ENCODE measurements at places on chromosomes 1 and 21. TPM values are rescaled to one million over a fixed set of nuclear protein-coding genes. Genes with fewer than 3 reads are reported as not detected.

ODF2L gene
- total RNA-seq: 21.1 TPM

ETV3L gene
- total RNA-seq: not detected

CNKSR1 gene
- 9.7 TPM for total RNA-seq

MYOG gene
- 0.18 TPM for total RNA-seq

UBL4B gene
- not detected for total RNA-seq

PODN gene
- 6.5 TPM for total RNA-seq

LRRC38 gene
- total RNA-seq: not detected

GRCh38 chr1:103525114-103525606 is 339 bp upstream of the RNPC3 start:
- no peaks in the 10 kb centered on the region for H3K36me3 ChIP-seq
- H3K4me1 ChIP-seq: peaks cover 11% of the 10 kb centered on the region
- H3K27me3 ChIP-seq: no peaks in the 10 kb centered on the region
- peak overlapping the region; percentile 31 for H3K27ac ChIP-seq

DNA sequence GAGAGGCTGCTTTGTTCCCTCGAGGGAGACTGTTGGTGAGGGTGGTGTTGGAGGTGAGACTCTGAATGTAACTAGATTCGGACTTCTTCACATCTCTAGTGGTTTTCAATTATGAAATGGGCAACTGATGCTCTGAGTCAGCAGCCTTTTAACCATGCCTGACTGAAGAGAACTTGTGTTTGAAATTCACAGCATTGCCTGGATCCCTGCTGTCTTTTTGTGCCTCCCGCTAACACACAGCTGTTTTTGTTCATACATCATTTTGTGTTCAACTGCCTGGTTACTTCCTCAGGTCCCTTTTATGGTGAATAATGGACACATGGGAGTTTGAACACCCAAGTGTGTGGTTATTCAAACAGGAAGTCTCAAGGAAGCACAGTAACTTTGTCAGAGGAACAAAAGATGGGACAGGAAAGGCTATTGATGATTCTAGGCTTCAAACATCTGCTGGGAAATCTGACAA is 16.8 kb downstream of the LAMC1 start:
- H3K27ac ChIP-seq: peak overlapping the region; percentile 6
- no peaks in the 10 kb centered on the region for H3K27me3 ChIP-seq
- peaks cover 35% of the 10 kb centered on the region for H3K4me1 ChIP-seq
- H3K36me3 ChIP-seq: no peaks in the 10 kb centered on the region
- H3K4me3 ChIP-seq: no peak overlapping the region

DNA sequence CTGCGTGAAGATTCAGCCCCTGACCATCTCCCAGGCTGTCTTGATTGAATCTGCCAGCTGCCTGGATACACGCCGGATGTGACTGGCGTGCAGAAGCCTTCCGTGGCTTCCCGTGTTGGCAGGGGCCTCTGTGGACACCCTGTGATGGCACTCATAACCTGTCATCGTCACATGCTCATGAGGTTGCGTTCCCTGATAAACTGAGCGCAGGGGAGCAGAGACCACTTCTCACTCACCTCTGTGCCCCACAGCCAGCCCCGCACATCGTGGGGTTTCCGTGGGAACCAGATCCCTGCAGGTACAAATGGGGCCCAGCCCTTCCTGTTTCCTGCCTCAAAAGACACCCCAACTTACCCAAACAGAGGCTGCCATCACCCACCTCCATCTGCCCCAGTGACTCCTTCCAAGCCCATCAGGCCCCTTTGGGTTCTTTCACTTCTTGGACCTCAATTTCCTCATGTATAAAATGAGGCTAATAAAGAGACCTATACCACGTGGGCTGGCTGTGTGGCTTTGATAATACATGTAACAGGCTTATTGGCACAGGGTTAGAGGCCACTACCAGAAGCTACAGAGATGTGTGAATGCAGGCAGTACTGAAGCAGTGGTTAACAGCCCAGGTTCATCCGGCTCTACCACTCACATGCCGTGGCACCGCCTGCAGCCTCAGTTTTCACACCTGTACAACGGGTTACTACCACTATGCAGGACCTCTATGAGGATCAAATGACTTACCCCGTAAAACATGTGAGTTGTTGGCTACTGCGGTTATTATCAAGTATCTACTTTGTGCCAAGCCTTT is 23.6 kb downstream of the HTR6 start:
- no peaks in the 10 kb centered on the region for H3K36me3 ChIP-seq
- no peak overlapping the region for H3K4me3 ChIP-seq
- no peaks in the 10 kb centered on the region for H3K27me3 ChIP-seq
- H3K4me1 ChIP-seq: no peaks in the 10 kb centered on the region

DNA sequence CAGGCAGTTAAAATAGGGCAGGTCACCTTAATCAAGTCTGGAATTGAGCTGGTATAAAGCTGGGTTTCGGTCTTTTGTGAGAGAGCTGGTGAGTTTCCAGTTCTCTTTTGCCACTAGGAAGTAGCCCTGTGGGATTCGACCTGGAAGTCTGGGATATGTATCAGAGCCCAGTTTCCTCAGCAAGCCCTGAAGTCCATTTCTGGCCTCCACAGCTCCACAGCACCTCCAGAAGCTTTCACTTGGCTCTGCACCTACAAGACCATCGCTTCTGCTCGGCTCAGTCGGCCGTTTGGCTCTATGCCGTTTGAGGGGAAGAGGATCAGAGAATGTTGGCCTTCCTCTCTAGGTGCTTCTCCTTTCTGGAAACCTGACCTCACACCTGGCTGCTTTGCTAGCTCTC is 148.0 kb downstream of the GALNT2 start:
- no peak overlapping the region for H3K27ac ChIP-seq
- no peak overlapping the region for H3K4me3 ChIP-seq
- peak; percentile 88 for DNase-seq
- peaks cover 33% of the 10 kb centered on the region for H3K4me1 ChIP-seq
- H3K36me3 ChIP-seq: no peaks in the 10 kb centered on the region
- no peaks in the 10 kb centered on the region for H3K27me3 ChIP-seq

GRCh38 chr1:108556499-108556898 is 3.4 kb upstream of the EEIG2 start:
- no peak overlapping the region for H3K4me3 ChIP-seq
- no peaks in the 10 kb centered on the region for H3K27me3 ChIP-seq
- H3K36me3 ChIP-seq: no peaks in the 10 kb centered on the region
- no peak overlapping the region for H3K27ac ChIP-seq
- peaks cover 11% of the 10 kb centered on the region for H3K4me1 ChIP-seq
- DNase-seq: no peak

- H3K4me3 ChIP-seq: no peak overlapping the region
- no peaks in the 10 kb centered on the region for H3K27me3 ChIP-seq
- H3K4me1 ChIP-seq: peaks cover 25% of the 10 kb centered on the region
- H3K27ac ChIP-seq: no peak overlapping the region
Measured at GRCh38 chr1:86821956-86822355, 92.0 kb downstream of the SELENOF start.

DNA sequence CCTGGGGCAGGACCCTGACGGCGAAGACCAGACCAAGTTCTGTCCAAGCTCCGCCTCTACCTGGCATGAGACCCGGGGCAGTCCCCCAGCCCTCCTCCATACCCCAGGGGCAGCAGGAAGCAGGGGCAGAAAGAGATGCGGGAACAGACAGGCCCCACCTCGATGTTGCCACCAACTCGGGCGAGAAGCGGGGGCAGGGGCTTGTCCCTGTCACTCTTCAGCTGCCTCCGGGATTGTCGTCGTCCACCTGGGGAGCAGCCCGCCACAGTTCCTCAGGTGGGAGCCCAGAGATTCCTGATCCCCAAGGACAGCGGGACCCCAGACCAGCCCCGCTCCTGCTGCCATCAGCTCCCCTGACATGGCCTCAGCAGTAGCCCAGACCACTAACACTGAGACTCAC is 54.8 kb downstream of the CHD5 start:
- no peaks in the 10 kb centered on the region for H3K36me3 ChIP-seq
- no peaks in the 10 kb centered on the region for H3K4me1 ChIP-seq
- H3K4me3 ChIP-seq: no peak overlapping the region
- no peak overlapping the region for H3K27ac ChIP-seq

- H3K27me3 ChIP-seq: no peaks in the 10 kb centered on the region
- DNase-seq: peak; percentile 41
- no peak overlapping the region for H3K27ac ChIP-seq
Measured at GRCh38 chr1:45730075-45730779, 20.2 kb downstream of the IPP start.

DNA sequence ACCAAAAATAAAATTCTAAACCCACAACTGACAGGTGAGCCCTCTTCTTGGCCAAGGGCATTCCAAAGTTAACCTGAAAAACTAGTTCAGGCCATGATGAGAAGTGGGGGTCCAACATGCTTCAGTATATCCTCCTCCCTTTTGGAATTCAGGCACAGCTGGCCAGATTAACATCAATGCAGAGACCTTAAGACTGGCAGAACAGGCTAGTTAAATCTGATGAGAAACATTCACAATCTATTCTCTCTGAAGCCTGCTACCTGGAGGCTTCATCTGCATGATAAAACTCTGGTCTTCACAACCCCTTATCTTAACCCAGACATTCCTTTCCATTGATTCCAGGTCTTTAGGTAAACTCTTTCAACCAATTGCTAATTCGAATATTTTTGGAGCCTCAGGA is 26.7 kb upstream of the ZBTB8B start:
- no peaks in the 10 kb centered on the region for H3K36me3 ChIP-seq
- no peak overlapping the region for H3K27ac ChIP-seq
- H3K4me3 ChIP-seq: no peak overlapping the region
- no peaks in the 10 kb centered on the region for H3K27me3 ChIP-seq
- no peaks in the 10 kb centered on the region for H3K4me1 ChIP-seq

DNA sequence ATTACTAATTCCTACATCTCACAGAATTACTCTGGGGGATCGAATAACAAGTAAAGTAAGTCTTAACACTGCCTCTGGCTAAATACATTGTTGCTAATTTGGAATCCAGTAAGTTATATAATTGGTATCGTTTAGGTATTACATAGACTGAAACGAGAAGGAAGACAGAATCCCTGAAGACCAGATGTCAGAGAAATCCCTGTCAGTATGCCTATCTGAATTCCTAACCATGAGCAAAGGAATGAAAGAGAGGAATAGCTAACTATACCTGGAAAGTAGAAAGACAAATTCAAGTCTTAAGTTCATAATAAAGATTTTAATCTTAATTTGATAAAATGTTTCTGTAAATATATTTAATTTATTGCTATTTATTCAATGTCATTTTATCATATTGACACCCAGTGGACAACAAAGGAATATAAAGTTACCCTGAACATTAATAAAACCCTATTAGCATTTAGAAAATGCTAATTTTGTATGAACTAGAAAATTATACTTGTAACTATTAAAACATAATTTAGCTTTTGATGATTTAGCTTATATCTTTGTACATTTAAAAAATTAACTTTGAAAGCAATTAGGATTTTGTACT is 11.4 kb downstream of the DEPDC1 start:
- DNase-seq: no peak
- H3K27ac ChIP-seq: no peak overlapping the region
- H3K36me3 ChIP-seq: peaks cover 6% of the 10 kb centered on the region

DNA sequence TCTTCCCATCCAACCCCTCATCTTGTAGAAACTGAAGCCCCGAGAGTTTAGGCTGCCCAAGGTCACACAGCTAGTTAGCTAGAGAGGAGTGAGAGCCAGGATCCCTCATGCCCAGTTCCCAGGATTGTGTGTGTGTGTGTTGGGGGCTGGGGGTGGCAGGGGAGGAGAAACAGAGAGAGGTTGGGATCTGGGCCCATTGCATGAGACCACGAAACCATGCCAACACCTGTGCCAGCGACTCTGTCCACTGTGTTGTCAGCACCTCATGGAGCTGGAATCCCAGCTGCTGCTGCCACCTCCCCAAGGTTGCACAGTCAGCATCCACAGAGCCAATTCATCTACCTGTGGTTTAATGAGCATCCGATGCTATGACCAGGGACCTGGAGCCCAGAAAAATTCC is 115.4 kb upstream of the ZC3H12A start:
- H3K4me3 ChIP-seq: no peak overlapping the region
- H3K36me3 ChIP-seq: no peaks in the 10 kb centered on the region
- H3K27me3 ChIP-seq: no peaks in the 10 kb centered on the region
- H3K4me1 ChIP-seq: no peaks in the 10 kb centered on the region
- no peak overlapping the region for H3K27ac ChIP-seq
